Aorta (tissue), 5 donors: ENCODE measurements at places on chromosomes 1 and 21. TPM values are rescaled to one million over a fixed set of nuclear protein-coding genes. Genes with fewer than 3 reads are reported as not detected.

PGLYRP4 gene
- not detected for polyA plus RNA-seq

CD58 gene
- polyA plus RNA-seq: 32.4 TPM

CLCA2 gene
- 0.10 TPM for polyA plus RNA-seq

GPR37L1 gene
- not detected for polyA plus RNA-seq

AMY1C gene
- polyA plus RNA-seq: not detected

SPRR5 gene
- not detected for polyA plus RNA-seq

CHIT1 gene
- 16.4 TPM for polyA plus RNA-seq

CFAP45 gene
- 2.7 TPM for polyA plus RNA-seq

MUTYH gene
- polyA plus RNA-seq: 49.8 TPM

LTN1 gene
- 2.9 TPM for polyA plus RNA-seq

JAM2 gene
- polyA plus RNA-seq: 2.1 TPM

VPS45 gene
- polyA plus RNA-seq: 39.7 TPM

SELENBP1 gene
- 48.3 TPM for polyA plus RNA-seq

CCDC27 gene
- not detected for polyA plus RNA-seq

ARMH1 gene
- 0.63 TPM for polyA plus RNA-seq

ERG gene
- 59.6 TPM for polyA plus RNA-seq

KANK4 gene
- 0.13 TPM for polyA plus RNA-seq

SMIM11 gene
- polyA plus RNA-seq: 4.7 TPM

MYOC gene
- 6.5 TPM for polyA plus RNA-seq

CR1L gene
- polyA plus RNA-seq: not detected

FAM177B gene
- 3.3 TPM for polyA plus RNA-seq

TAS1R1 gene
- polyA plus RNA-seq: not detected

ADAM30 gene
- polyA plus RNA-seq: not detected

NTNG1 gene
- not detected for polyA plus RNA-seq

NES gene
- 8.0 TPM for polyA plus RNA-seq

SPRR2B gene
- polyA plus RNA-seq: not detected

SYPL2 gene
- polyA plus RNA-seq: 2.8 TPM

ADORA1 gene
- polyA plus RNA-seq: not detected

TNFRSF9 gene
- not detected for polyA plus RNA-seq

TMEM51 gene
- 4.1 TPM for polyA plus RNA-seq

KIF14 gene
- 0.13 TPM for polyA plus RNA-seq

LRRC8D gene
- 3.3 TPM for polyA plus RNA-seq

FCRL1 gene
- not detected for polyA plus RNA-seq

COA7 gene
- polyA plus RNA-seq: 6.3 TPM
